ENCODE measurements at places on chromosomes 5 and 9.

GRCh38 chr5:2863675-2864433, 112.4 kb upstream of the IRX2 start:
- DNase-seq: no peak

DNA sequence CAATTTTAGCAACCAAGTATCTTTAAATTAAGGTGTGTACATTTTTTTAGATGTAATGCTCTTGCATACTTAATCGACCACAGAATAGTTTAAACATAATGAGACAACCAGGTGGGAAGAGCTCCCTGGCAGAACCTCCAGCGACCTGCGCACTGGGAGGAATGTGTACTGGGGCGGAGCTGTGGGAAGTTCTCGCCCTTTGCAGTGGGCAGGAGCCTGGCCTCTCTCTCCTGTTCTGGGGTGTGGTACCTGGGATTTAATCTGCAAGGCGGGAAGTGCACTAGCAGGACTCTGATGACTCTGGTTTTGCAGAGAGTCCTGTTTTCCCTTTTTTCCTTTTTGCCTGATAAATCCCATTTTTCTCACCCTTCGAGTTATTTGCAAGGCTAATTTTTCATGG, 150.7 kb downstream of the SLC28A3 start:
- no peak for DNase-seq

GRCh38 chr5:1746371-1747078, 53.1 kb downstream of the MRPL36 start:
- DNase-seq: no peak

DNA sequence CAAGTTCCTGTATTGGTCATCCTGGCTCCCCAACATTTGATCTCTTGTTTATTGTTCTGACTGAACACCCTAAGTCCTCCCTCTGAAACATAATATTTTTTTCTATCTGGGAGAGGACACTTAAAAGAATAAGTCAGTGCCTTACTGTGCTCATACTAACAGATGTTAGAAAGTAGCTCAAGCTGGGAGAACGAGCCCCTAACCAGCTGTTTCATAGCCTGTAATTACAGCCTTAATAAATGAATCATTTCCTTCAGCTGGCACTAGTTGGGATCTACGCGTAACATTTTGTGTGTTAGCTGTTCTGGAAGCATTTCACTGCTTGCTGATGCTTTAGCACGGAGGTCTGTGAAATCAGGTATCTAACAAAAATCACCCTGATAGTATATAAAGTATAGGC, 345.9 kb upstream of the RIOK2 start:
- DNase-seq: no peak

DNA sequence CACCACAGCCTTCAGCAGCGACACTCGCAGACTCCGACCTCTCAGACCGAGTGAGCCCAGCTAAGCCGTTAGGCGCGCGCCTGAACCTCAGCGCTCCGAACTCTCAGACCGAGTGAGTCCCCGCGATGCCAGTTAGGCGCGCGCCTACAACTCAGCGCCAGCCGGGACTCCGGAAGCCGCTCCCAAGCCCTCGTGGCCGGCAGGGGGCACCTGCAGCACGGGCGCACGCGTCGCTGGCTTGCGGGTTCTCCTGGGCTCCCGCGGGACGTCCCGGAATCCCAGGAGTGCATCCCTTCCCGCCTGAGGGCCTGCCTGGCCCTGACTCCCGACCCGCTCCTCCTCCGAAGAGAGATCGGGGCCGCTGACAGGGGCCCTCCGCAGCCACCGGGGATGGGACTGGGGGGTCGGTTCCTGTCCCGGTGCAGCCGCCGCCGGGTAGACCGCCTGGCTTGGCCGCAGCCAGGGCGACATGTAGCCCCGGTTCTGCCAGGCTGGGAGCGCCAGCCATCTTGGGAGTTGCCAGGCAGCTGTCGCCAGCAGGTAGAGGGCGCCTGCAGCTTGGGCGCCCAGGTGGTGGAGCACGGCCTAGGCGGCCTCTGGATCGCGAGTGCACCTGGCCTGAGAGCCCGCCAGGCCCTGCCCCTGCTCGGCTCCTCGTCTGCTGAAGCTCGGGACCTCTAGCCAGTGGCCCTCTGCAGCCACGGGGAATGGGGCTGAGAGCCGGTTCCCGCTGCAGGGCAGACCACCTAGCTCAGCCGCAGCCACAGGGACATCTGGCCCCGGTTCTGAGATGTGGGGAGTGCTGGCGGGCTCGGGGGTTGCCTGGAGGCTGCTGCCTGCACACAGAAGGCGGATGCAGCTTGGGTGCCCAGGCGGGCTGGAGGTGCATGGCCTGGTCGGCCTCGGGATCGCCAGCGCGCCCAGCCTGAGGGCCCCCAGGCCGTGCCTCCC, at the start of gene ANKRD18A:
Gene ANKRD18A (minus strand): TSS at position 114 of the 951 bp plus-strand sequence. CDS start 311 bp downstream, outside the sequence.
- peak; percentile 50 for DNase-seq

- DNase-seq: no peak
Measured at GRCh38 chr5:88119535-88120125, 149.0 kb downstream of the TMEM161B start.

- DNase-seq: no peak
Measured at GRCh38 chr5:21085791-21086190, 1097.8 kb upstream of the CDH18 start.

- no peak for DNase-seq
Measured at GRCh38 chr9:36742264-36742663, 169.6 kb downstream of the MELK start.

DNA sequence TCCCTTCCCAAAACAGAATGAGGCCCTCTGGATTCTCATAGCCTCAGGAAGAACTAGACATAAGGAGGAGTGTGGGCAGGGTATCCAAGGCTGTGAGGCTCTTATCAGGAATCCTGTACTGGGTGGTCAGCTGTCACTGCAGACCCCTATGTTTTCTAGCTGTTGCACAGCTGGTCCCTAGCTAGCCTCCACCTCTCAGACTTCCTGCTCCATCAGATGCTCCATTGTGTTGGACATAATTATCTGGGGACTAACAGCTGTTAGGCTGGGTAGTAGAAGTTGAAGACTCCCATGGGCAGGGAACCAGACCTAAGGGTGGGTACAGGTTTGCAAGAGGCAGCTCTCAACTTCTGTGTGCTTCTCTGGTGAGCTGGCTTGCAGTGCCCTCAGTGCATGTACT, 18.4 kb downstream of the FAM219A start:
- DNase-seq: no peak

- DNase-seq: no peak
Measured at GRCh38 chr5:142179776-142180387, 71.3 kb downstream of the NDFIP1 start.

DNA sequence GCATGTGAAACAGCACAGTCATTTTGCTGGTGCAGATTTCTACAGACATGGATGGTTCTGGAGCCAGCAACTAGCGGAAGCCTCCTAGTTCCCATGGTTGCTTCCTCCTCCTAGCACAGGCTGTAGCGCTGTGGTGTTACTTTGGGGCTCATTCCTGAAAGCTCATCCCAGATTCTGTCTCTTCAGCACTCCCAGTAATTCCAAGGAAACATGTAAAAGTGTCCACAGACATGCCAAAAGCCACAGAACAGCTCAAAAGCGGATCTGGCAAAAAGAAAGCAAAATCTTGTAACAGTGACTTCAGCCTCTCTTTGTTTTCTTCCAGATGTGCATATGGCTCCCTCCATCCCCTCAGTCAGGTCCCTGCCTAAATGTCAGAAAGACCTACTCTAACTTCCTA, 144.1 kb downstream of the CEP120 start:
- no peak for DNase-seq

GRCh38 chr5:55402199-55402598, 94.4 kb downstream of the MTREX start:
- no peak for DNase-seq

- DNase-seq: no peak
Measured at GRCh38 chr9:34830068-34830467, 120.1 kb upstream of the CCL21 start.

GRCh38 chr9:97788763-97789663, 64.0 kb upstream of the FOXE1 start:
- no peak for DNase-seq

- DNase-seq: no peak
Measured at GRCh38 chr5:415928-416635, 26.9 kb upstream of the EXOC3 start.

DNA sequence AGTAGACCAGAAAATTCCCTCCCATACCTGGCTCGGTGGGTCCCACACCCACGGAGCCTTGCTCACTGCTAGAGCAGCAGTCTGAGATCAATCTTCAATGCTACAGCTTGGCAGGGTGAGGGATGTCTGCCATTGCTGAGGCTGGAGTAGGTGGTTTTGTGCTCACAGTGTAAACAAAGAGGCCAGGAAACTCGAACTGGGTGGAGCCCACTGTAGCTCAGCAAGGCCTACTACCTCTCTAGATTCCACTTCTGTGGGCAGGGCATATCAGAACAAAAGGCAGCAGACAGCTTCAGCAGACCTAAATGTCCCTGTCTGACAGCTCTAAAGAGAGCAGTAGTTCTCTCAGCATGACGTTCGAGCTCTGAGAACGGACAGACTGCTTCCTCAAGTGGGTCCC, 5.6 kb upstream of the GZMA start:
- no peak for DNase-seq

- no peak for DNase-seq
Measured at GRCh38 chr9:69393425-69393824, 68.4 kb downstream of the ENTREP1 start.

DNA sequence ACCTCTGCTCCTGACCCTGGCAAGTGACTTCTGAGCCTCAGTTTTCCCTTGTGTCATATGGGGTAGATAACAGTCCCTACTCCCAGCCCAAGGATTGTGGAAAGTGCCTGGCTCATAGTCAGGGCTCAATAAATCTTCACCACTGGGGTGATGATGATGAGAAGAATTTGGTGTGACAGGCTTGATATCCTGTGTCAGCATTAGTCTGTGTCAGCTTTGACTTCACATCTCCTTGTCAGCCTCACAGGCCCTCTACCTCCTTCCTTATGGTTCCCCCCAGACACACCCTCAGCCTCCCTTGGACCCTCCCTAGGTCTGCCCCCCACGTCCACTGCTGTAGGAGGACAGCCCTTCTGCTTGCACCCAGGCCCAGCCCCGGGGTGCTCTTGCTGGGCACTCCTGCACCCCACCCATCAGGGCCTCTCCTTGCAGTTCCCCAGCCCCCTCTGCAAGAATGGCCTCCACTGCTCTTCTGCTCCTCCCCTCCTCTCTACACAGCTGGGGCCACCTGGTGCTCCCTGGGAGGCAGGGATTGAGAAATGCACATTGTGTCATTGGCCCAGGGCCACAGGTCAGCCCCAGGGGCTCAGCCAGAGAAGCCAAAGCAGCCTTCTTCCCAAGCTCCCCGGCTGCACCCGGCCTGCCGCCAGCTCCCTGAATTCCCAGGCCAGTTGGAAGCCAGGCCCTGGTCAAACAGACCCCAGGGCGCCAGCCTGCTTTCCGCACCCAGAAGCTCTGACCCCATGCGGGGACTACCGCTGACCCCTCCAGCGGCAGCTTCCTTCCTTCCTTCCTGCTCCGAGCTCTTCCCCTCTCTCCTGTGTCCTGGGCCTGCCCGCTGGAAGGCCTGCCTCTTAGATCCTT, 7.7 kb downstream of the FGFR4 start:
- no peak for DNase-seq

- DNase-seq: peak; percentile 64
Measured at GRCh38 chr5:132777209-132778069, at the start of gene SEPTIN8. TSS of gene SEPTIN8 (minus strand) at chr5:132777239. CDS start at chr5:132777137, 102 bp downstream.
